Left lobe of liver (tissue), 2 donors: ENCODE measurements at places on chromosomes 6 and 20. TPM values are rescaled to one million over a fixed set of nuclear protein-coding genes. Genes with fewer than 3 reads are reported as not detected.

DNA sequence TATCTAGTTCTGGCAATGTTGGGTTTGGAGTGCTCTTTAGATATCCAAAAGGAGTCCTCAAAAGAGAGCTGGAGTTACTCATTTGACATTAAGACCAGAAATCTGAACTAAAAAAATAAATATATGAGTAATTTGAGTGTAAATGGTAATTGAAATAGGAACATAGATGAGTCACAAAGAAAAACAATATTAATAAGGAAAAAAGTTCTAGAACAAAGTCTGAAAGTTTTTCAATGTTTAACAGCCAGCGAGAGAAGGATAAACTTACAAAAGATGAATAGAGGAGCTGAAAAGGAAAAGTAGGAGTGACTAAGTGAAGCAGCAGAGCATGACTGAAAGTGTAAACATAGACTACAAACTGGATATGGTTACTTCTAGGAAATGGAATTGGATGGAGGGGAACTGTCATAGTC is 46.8 kb downstream of the EPM2A start:
- DNase-seq: no peak

MOXD1 gene
- total RNA-seq: 0.28 TPM

- DNase-seq: peak; percentile 66
Measured at GRCh38 chr20:23419995-23420901, 1.0 kb downstream of the NAPB start.

- DNase-seq: peak; percentile 68
Measured at GRCh38 chr6:131909408-131910218, 41.6 kb downstream of the CCN2 start.

- DNase-seq: no peak
Measured at GRCh38 chr6:96649926-96650325, 87.0 kb downstream of the FHL5 start.

DNA sequence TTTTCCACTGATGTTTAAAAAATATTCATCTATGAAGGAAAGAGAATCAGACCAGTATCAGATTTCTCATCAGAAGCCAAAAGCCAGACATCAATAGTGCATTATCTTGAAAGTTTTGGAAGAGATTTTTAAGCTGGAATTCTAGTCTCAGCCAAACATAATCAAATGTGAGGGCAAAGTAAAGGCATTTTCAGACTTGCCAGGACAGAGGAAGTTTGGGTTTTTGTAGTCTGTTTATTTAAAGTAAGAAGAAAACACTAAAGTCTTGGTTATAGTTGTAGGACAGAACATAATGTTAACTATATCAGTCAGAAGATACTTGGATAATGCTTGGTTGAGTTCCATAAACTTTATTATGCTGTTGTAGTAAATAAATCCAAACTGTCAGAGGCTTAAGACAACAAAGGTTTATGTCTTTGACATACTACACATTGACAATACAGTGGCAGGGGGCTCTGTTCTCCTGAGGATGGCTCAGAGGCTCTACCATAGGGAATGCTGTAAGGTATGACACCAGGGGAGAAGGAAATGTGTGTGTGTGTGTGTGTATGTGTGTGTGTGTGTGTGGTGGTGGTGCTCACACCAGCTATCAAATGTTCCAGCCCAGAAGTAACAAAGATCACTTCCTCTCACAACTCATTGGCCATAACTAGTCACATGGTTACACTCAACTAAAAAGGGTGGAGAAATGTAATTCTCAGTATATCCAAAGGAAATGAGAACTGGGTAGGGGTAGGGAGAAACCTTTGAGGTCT is 26.7 kb upstream of the YWHAB start:
- DNase-seq: no peak

LY86 gene
- 0.63 TPM for total RNA-seq

DNA sequence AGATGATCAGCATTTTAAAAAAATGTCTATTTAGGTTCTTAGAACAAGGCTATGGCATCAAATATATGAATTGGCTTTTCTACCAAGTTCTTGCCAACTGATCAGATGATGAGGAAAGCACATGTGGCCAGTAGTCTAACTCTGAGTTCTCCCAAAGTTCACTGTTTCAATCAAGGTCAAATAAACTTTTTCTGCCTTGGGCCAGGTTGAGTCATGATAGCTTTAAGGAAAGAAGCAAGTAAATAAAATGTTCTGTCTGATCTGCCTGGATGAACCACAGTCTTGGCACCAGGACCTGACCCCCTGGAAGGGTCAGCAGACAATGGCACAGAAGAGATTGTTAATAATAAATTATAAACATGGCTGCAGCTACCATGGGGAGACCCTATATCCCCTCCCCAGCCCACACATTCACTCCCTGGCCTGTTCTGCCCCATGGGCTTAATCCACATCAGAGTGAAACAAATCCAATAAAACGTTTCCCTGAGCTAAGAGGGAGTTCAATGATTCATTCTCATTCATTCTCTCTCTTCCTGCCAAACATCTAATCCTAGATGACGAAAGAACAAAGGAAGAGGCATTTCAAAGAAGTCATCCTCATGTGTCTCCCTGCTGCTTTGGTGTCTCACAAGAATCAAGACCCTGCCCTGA is 661.6 kb downstream of the DHX35 start:
- DNase-seq: no peak

DNA sequence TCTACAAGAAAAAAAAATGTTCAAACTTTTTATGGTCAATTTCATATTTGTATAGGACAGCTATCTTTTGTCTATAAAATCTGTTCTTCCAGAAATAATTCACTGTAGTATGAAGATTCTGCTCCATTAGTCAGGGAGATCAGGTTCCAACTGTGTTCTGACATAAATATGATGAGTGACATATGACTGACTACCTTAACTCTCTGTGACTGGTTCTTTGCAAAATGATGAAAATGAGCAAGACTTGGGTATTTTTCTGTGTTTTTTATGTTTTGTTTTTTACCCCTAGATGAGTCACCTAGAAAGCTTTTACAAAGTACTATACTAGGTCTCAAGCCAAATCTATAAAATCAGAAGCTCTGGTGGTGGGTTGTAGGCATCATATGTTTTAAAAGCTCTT is 229.6 kb downstream of the MMUT start:
- no peak for DNase-seq
